ENCODE measurements at places on chromosomes 6 and 20.

GRCh38 chr6:13302751-13303667 lies 25.3 kb downstream of the TBC1D7 start:
- peak; percentile 95 for ATAC-seq

- peak; percentile 42 for ATAC-seq
Measured at GRCh38 chr20:63553933-63554290, at the start of gene FNDC11. Gene FNDC11 (plus strand): TSS chr20:63554159. CDS start chr20:63555664, 1,505 bp downstream.

- ATAC-seq = no peak
Measured at GRCh38 chr20:14885661-14886060, 548.2 kb upstream of the FLRT3 start.

- ATAC-seq = no peak
Measured at GRCh38 chr6:1865585-1865984, 255.9 kb downstream of the FOXC1 start.

- ATAC-seq = no peak
Measured at GRCh38 chr20:36929290-36929689, 22.2 kb downstream of the SAMHD1 start.

DNA sequence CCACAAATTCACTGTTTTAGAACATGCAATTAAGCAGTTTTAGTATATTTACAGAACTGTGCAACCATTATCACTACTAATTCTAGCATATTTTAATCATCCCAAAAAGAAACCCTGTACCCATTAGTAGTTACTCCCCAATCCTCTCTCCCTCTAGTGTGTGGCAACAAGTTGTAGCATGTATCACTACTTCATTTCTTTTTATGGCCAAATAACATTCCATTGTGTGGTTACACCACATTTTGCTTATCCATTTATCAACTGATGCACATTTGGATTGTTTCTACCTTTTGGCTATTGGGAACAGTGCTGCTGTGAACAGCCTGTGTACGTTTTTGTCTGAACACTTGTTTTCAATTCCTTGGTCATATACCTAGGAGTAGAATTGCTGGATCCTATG lies 31.5 kb upstream of the FKBP1A start:
- no peak for ATAC-seq

GRCh38 chr6:36793296-36793912 lies 45.8 kb downstream of the CPNE5 start:
- ATAC-seq = no peak

DNA sequence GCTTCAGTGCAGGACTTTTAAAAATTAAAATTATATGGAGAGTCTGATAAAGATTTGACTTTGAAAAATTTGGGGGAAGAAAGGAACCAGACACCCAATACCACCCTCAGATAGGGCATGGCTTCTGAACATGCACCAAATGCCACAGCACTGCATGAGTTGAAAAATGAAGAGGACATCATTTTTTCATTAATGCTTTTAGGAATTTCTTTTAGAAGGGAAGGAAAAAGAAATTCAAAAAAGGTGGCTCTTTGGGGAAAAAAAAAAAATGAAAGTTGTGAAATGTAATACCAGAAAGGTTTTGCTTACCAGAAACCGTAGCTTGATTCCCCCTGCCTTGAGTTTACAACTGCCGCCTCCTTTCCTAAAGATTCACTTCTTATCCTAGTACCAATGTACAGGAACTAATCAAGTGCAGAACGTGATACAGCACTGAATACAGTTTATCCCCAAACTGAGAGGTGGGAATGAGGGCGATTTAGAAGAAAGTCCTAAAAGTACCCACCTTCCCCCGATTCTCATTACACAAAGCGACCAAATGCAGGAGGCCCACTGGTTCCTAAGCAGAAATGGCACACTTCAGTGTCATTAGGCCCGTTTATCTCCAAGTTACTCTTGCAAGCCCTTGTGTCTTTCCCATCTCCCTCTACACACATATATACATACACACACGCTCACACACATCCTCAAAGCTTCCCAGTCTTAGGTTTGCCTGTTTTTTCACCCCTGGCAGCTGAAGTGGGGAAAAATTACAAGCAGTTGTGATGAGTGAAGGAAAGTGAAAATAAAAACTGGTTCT lies 2.8 kb downstream of the PPP1R10 start:
- no peak for ATAC-seq

- no peak for ATAC-seq
Measured at GRCh38 chr6:130161683-130162404, 60.9 kb downstream of the SAMD3 start.

DNA sequence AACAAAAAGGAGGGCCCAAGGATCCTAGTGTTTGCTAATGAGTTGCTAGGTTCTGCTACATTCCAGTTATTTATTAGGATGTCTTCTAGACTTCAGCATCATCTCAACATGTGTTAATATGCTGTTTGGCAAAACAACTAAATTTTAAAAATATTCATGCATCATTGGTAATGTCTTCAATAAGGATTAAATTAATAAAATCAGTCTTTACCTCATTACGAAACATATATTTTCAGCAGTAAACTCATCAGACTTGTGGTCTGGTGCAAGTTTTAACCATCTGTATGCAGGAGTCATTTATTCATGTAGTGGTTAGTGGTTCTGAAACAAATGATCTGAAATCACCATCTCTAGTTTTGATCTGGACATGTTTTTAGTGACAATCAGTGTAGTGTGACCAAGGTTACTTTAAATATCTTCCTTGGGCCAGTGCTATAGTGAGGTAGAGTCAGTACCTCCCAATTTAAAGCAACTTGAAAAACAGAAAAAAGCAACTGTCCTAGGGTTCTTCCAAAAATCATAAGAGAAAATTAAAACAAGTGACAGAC lies 85.0 kb upstream of the KCNK16 start:
- ATAC-seq = no peak

DNA sequence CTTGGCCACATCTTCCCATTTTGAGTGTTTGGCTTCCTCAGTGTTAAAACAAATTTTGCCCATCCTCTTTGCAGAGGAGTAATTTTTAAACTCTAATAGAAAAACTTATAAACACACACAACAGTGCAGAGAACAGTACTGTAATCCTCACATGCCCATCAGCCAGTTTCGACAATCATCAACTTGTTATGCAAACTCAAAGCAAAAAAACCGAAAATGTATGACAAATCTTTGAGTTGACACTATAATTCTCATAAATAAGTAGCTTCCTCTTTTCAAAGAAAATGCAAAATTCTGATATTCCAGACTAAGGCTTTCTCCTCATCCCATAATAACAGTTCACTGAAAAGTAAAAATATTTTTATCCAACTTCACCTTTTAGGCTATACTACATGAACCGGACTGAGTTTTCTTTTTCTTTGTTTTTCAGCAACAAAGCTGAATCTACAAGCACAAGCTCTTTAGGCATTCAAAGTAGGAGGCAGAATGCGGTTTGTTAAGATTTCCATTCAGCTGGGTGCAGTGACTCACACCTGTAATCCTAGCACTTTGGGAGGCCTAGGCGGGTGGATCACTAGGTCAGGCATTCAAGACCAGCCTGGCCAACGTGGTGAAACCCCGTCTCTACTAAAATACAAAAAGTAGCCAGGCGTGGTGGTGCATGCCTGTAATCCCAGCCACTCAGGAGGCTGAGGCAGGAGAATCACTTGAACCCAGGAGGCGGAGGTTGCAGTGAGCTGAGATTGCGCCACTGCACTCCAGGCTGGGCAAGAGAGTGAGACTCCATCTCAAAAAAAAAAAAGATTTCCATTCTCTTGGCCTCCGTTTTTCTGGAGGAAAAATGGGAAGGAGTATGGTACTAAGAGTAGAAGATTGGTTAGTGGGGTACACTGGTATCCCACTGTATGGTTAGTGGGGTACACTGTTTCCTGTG lies 74.8 kb downstream of the GCNT2 start:
- ATAC-seq = no peak

DNA sequence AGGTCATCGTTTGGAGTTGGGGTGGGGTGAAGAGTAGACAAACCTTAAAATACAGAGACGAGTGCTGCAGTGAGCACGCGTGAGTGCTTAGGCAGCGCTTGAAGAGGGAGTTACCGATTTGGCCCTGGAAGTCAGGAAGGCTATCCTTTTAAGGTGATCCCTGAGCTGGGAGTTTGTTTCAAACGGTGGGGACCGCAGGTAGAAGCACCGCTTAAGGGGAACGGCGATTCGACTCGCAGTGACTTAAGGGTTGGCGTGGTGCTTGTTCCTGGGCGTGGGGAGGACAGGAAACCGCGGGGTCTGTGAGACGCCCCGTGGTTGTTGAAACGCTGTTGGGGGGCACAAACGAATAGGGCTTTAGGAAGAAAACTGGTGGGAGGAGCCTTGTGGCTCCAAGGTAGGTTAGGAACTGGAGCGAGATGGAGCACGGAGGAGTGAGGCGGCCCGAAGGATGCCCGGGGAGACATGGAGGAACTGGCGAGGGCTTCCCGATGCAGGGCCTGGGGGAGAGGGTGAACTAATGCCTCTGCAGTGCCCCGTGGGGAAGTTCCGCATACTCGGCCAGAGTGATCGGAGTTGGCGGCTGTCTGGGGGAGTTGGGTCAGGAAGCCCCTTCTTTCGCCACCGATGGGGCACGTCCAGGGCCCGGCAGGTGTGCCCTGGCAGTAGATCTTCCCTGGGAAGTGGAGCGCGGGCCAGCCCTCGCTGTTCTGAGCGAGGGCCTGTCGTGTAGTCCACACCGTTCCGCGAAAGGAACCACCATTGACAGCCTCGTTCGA lies 1.3 kb upstream of the CDYL start:
- ATAC-seq = no peak

DNA sequence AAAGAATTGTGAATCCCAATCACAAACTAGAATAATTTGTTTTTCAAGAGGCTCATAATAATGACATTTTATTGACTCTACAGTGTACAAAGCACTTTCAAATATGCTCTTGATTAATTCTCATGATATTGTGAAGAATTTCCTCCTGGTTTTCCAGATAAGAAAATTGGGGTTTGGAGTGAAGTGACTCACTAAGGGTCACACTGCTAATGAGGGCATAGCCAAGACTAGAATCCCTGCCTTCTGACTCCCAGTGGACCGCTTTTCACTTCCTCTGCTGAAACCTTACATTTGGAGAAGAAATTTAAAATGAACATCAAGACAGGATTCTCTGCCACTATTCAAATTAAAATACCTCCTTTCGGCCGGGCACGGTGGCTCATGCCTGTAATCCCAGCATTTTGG lies 38.3 kb upstream of the LTV1 start:
- no peak for ATAC-seq

GRCh38 chr6:42367353-42368011 lies 84.2 kb downstream of the TRERF1 start:
- peak; percentile 49 for ATAC-seq

DNA sequence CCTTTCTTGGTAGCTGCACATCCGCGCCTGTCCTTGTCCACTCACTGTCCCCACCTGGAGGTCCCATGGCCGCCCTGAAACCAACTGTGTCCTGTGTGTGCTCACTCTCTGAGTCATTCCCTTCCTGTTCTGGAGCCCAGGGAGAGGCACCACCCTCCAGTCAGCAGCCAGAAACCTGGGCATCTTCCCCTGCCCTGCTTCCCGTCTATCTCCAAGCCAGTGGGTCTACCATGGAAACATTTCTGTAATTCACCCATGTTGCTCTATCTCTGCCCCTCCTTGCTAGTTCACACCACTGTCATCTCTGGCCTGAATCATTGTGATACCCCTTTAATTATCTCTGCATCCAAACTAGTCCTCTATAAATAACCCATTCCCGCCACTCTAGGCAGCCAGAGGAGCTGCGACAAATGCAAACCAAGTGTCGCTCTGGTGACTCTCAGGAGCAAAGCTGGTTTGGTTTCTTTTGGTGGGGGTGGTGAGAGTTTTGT lies 28.8 kb upstream of the SYNJ2 start:
- ATAC-seq = no peak

GRCh38 chr6:113433335-113433991 lies 423.7 kb upstream of the MARCKS start:
- no peak for ATAC-seq

GRCh38 chr6:48110436-48111142 lies 408 bp downstream of the PTCHD4 start:
- ATAC-seq = no peak

GRCh38 chr6:17877895-17878440 lies 109.5 kb downstream of the KIF13A start:
- no peak for ATAC-seq

GRCh38 chr6:135686784-135687301 lies 164.7 kb upstream of the PDE7B start:
- no peak for ATAC-seq

- no peak for ATAC-seq
Measured at GRCh38 chr6:156618600-156619205, 158.5 kb upstream of the ARID1B start.

DNA sequence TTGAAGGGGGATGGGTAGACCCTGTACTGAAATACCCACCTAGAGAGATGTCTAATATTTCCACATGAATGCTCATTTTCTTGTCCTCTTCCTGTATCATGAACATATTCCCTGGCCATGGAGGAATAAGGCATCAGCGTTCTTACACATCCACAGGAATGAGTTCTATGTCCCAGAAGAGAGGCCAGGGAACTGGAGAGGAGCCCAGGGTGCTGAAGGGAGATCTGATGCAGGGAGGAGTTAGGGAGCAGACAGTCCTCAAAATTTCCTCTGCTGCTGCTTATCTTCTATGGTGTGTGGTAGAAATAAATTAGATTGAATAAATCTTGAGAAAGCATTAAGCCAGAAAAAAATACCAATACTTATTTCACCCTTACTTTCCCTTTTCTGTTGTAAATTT lies 295.0 kb downstream of the KCNQ5 start:
- no peak for ATAC-seq

GRCh38 chr6:35011096-35012041 lies 122.3 kb downstream of the ANKS1A start:
- peak; percentile 93 for ATAC-seq

DNA sequence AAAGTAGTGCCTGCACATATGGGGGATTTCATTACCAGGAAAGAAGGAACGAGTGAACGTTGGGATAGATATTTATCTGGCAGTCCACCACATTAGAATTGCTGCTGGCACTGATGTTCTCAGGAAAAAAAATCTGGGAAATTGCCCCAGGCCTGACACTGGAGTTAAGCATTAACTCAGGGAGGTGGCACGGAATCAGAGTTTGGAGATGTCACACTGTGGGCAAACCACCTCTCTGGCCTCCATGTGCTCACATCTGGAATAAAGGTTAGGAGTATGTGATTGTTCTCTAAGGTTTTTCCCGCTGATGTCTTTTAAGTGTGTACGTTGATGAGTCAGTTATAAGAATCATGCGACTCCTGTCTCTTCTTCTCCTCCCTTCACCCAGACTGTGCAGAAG lies 7.9 kb downstream of the TGM3 start:
- no peak for ATAC-seq

DNA sequence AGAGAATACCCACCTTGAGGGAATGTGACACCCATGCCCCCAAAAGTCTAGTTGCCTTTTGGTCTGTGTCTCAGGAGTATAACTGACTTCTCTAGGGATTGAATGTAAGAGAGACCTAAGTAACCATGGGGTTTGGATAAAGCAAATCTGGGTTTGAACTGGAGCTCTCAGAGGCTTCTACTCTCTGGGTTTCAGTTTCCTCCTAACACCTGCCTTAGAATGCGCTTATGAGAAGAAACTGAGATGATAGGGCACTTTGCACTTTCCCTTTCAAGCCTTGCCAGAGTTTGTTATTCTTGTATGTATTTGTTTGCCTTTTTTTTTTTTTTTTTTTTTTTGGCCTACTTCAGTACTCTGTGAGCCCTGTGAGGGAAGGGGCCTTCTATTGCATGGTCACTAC lies 19.4 kb downstream of the SDHAF4 start:
- ATAC-seq = no peak

- no peak for ATAC-seq
Measured at GRCh38 chr6:84929212-84929611, 164.8 kb upstream of the TBX18 start.

Data from activated CD4-positive, CD25-positive, alpha-beta regulatory T cell treated with anti-CD3 and anti-CD28 coated beads, Interleukin-2, amount 50 U/mL, for 24 hours (primary cell).